ENCODE measurements at places on chromosomes 6 and 20.

DNA sequence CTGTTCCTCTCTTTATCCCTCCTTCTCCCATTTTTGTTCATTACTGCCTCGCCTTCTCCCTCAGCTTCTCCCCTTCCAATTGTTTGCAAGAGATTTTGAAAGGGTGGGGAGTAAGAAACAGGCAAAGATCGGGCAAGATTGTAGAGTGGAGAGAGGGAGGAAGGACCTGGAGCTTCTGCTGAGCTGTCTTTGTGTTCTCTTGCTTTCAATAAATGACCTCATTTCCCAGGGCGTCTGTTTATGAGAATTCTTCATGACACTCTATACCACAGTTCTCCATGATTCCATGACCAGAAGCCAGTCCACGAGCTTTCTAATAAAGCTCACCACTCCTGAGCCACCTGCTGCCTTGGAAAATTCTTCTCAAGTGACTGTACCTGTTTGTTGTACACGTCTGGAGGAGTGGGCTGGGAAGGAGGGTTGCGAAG is 50.0 kb upstream of the PLEKHG1 start:
- no peak for DNase-seq

DNA sequence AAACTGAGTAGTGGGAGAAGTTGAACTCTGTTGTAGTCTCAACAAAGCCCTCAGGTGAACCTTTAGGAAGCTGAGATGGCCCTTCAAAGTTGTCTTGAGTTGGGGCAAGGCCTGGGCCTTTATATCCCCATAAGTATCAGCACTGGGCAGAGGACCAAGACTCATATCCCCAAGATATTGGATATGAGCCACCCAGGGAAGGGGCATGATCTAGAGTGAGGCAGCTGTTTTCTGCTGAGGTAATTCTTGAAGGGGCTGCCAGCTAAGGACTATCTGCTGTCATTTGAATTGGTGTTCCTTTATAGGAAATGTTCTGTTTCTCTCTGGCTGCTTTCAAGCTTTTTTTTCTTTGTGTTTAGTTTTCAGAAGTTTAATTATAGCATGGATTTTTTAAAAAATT is 140.7 kb upstream of the FLRT3 start:
- no peak for DNase-seq

GRCh38 chr6:168765752-168766151 is 324.8 kb downstream of the SMOC2 start:
- DNase-seq, result no peak

GRCh38 chr20:47152068-47152467 is 204.4 kb downstream of the ZMYND8 start:
- no peak for DNase-seq

- DNase-seq, result no peak
These were observed 46.7 kb downstream of the CNKSR3 start for GRCh38 chr6:154463573-154464419.

GRCh38 chr6:5389086-5389745 is 127.9 kb downstream of the FARS2 start:
- DNase-seq, result no peak

GRCh38 chr6:56742122-56742791 is 99.6 kb upstream of the DST start:
- DNase-seq, result no peak

DNA sequence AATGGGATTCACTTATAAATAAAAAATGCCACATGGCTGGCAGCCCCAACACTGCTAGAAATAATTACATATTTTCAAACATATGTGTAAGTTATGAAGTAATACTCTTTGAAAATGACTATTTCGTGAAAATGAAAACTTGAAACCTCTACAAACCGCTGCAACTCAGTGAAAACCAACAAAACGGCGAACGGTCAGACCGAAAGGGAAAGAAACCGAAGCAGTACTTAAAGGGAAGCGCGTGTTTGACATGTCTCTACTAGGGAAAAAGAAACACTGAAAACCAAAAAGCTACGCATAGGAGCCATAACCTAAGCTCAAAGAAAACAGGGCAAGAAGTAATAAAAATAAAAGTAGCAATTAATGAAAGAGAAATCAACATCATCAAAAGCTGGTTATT is 121.0 kb upstream of the GGTLC1 start:
- DNase-seq, result peak; percentile 58

DNA sequence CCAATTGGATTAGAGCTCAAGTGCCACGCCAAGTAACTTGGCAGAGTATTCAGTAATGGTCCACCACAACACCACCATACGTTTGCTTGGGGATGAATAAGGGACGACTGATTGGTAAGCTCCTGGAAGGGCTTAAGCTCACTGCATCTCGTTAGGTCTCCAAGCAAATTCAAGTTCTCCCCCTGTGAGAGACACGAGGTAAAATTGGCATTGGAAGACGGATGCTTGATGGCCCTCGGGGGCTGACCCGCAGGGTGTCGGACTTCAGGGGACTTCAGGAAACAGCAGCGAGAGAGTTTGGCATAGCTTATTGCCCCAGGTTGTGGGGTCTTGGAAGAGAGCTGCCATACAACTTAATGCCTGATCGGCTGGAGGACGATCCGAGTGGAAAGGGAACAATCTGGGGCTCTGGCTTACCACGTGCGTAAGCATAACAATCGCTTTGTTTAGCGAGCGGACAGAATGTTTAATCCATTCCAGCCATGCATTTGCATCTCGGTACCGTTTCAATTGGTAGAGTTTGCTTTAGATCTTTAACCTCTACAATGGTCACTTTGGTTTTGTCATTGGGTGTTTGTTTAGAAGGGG is 4.8 kb upstream of the ZNFX1 start:
- DNase-seq, result peak; percentile 15

DNA sequence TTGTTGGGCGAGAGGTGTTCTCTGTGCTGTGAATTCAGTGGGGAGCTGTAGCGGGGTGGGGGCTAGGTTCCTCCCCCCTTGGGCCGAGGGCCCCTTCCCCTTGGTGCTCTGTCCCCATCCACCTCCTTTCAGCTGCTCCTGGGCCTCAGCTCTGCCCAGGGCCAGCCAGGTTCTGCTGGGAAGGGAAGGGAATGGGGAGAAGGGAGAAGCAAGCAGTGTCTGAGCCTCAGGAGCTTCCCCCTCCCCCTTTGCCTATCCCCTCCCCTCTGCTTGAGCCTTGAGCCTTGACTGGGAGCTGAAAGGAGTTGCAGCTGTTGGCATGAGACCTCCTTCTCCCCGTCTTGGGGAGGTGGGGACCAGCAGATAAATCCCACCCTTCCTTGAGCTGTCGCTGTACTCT is 576 bp upstream of the RRP36 start:
- DNase-seq, result no peak

DNA sequence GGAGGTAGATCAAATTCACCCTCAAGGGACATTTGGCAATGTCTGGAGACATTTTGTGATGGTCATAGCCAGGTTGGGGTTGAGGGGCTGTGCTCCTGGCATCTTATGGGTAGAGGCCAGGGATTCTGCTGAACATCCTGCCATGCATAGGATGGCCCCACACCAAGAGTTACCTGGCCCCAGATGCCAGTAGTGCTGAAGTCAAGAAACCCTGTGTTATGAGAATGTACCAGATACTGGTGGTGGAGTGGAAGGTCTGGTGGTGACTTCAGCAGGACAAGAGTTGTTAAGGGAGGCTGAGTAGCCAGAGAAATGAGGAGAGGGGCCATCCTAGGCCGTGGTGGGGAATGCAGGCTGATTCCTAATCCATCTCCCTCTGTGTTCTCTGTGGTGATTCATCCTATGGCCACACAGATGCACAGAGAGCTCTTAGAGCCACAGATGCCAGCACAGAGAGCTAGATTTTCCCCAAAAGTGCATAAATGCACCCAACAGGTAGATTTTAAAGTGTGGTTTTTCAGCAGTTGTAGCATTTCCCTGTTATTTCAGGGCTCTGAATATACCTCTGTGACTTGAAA is 43.6 kb downstream of the CDYL start:
- DNase-seq, result no peak

DNA sequence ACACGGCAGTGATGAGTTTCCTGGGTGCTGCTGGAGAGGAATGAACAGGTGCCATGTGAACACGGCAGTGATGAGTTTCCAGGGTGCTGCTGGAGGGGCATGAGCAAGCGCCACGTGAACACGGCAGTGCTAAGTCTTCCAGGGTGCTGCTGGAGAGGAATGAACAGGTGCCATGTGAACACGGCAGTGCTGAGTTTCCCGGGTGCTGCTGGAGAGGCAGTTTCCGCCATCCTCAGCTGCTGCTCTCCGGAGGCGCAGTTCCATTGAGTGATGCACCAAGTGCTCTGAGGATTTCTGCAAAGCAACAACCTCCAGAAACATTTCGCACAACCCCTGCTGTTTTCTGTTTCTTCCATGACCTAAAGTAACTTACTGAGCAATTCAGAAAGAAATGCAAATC is 155.4 kb downstream of the SMOC2 start:
- no peak for DNase-seq

- no peak for DNase-seq
These were observed 184.1 kb downstream of the MTFR2 start for GRCh38 chr6:136066005-136066404.
